Activated CD8-positive, alpha-beta memory T cell treated with anti-CD3 and anti-CD28 coated beads, Interleukin-2, amount 50 U/mL, for 4 hours (primary cell): ENCODE measurements at places on chromosomes 7 and 10.

GRCh38 chr7:99267481-99267840, 5.2 kb upstream of the MYH16 start:
- no peak for DNase-seq

DNA sequence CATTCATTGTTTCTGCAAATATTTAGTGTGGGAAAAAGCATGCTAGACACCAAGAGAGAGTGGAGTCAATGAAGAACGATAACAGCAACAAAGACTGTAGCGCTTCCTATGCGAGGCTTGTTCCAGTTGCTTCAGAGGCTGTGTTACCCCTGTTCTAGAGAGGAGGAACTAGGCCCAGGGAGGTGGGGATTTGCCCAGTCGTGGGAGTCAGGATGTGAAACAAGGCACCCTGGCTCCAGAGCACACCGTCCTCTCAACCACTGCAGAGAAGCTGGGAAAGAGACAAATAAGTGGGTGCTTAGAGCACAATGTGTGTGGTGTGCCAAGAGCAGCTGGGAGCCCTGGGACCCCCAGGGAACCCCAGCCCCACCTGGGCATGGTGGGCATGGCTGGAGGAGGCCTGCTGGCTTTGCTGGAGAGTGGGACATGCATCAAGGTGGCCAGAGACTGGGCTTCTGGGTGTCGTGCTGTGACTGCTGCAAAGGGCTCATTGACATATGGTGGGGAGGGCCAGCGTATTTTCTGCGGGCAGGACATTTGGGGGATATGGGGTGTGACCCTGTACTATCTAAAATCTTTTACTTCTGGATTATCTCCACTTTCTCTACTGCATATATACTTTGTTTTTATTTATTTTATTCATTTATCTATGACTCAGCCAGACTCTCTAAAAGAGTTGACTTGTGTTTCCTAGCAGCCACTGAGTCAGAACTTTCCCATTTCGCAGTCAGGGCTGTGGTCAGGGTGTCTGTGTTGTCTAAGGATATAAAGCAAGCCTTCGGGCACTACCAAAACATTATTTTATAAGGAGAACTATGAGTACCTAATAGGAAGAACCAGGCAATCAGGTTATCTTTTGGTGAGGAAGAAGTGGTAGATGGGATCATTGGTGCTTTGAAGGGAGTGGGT, 95.4 kb downstream of the TCF7L2 start:
- no peak for DNase-seq

- no peak for DNase-seq
Measured at GRCh38 chr10:851901-852300, 79.6 kb downstream of the LARP4B start.

DNA sequence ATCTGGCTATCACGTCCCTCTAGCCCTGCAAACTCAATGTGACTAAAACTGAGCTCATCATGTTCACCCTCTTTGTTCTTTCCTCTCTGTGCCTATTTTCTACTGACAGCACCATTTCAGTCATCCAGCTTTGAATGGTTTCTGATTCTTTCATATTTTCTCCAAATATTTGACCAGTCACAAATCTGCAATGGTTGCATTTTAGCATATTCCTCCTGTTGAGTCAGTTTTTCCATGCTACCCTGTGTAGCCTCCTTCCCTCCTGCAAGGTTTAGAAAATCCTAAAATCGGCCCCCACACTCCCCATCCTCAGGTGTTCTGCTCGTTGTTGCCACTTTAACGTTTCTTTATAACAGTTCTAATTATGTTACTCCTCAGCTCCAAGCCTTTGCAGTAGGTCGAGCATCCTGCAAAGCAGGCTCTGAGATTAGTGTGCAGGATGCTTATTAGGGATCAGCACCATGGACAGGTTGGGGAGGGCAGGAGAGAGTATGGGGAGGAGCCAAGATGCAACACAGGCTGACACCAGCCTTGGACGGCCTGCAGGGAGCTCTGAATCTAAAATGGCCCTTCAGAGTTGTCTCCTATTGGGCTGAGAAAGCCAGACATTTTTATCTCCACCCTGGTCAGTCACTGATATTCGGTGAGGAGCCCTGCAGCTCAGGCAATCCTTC, 531.0 kb upstream of the COBL start:
- no peak for DNase-seq

DNA sequence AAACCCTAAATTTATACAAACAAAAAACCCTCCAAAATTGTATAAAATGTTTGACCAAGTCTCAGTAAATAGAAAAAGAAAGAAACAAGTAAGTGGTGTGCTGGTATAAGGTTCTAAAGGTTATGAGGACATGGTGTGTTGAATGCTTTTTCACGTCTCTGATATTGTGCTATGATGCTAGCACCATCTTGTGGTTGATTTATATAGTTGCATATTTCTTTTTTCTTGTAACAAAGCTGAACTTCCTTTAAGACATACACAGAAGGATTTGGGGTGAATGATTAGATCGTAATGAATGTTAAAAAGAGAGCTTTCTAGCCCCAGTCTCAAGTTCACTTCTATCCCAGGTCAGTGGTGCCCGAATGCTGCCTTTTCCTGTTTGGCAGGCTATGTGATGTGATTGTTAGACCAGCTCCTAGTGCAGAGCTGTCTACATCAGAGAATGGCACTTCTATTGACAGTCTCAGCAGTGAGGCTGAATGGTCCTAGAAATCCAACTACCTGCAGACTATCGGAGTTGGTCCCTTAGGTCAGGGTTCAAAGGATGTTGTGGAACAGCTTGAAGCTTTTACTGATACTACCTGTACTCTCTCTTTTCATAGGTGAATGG, 25.0 kb downstream of the VTI1A start:
- DNase-seq, result no peak

GRCh38 chr10:9147475-9147874, 1093.0 kb downstream of the GATA3 start:
- DNase-seq, result no peak

DNA sequence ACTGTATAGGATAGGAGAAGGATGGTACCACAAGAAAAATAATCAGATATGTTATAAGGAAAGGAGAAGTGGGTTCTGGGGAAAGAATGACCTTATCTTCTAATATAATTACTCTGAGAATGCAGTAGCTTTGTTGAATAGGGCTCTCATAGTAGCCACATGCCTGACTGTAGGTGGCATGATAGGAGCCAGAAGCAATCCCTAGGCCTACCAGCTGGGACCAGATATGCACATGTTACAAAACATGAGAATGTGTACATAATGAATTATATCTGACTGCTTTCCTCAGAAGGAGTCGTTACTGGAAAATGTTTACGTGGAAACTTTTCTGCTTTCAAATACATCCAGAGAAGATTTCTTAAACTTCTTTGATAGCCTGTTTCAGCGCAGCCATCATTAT, 53.2 kb upstream of the FAM3C start:
- DNase-seq, result no peak

GRCh38 chr10:44280226-44281014, 104.5 kb downstream of the CXCL12 start:
- DNase-seq, result no peak

DNA sequence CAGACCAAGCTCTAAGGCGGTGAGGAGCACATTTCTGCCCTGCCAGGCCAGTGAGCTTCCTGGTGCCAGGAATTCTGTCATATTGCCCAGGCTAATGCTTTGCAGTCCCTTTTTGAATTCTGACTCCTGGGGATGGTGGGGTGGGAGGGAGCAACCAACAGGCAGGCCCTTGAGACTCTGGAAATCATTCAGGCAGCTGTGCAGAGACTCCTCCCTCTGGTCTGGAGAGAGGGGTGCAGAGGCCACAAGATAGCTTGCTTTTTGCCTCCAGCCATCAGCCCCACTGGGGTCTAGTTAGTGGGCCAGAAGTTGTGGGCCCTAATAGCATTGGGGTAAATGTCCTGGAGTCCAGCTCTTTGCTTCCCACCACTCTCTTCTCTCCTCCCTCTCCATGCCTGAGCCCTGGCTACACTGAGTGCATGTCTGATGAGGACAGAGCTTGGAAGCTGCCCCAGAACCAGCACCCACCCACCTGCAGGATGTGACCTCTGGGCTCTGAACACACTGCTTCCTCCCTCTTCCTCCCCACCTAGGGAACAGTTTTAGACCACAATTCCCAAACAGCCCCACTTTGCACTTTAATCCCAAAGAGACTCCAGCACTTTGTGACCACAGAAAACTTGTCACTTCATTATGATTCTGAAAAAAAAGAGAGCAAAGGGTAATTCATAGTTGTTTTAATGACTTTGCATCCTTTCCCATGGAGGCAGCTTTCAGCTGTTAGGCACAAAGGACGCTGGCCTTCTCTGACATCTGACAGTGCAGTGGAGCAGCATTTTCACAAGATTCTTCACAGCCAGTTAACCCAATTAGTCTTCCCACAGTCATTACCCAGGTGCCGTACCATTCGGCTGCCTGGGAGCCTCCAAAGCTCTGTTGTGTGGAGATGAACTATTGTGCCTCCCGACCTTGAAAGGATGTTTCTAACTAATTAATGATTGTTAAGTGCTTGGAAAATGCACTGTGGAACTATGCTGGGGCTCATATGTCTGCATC, 262.5 kb downstream of the TRIL start:
- DNase-seq, result no peak

GRCh38 chr7:39676346-39676745, 53.0 kb downstream of the RALA start:
- no peak for DNase-seq

GRCh38 chr7:47949703-47950102, 1.4 kb upstream of the PKD1L1 start:
- DNase-seq, result no peak

- DNase-seq, result no peak
Measured at GRCh38 chr10:10205906-10206305, 811.8 kb upstream of the CELF2 start.

DNA sequence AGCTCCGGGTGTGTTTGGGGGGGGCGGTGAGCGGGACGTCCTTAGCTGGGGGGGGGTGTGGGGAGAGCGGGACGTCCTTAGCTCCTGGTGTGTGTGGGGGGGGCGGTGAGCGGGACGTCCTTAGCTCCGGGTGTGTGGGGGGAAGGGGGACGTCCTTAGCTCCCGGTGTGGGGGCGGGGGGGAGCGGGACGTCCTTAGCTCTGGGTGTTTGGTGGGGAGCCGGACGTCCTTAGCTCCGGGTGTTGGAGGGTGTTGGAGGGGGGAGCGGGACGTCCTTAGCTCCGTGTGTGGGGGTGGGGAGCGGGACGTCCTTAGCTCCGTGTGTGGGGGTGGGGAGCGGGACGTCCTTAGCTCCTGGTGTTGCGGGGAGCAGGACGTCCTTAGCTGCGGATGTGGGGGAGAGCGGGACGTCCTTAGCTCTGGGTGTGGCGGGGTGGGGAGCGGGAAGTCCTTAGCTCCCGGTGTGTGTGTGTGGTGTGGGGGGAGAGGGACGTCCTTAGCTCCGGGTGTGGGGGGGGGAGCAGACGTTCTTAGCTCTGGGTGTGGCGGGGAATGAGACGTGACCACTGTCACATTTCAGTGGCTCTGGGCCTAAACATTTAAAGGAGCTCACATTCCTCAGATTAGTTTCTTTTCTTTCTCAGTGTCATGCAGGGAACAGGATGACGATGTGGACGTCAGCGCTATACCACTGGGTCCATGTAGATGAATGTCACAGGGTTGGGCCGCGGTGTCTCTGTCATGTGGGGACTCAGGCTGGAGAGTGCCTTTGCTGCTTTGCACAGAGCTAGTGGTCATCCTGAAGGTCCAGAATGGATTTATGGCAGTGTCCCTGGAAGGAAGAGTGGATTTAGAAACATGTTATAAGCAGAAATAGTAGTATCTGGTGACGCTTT, 7.5 kb downstream of the DYNC2I1 start:
- DNase-seq, result peak; percentile 22

GRCh38 chr7:73812996-73813395, 17.8 kb upstream of the CLDN4 start:
- DNase-seq, result no peak

DNA sequence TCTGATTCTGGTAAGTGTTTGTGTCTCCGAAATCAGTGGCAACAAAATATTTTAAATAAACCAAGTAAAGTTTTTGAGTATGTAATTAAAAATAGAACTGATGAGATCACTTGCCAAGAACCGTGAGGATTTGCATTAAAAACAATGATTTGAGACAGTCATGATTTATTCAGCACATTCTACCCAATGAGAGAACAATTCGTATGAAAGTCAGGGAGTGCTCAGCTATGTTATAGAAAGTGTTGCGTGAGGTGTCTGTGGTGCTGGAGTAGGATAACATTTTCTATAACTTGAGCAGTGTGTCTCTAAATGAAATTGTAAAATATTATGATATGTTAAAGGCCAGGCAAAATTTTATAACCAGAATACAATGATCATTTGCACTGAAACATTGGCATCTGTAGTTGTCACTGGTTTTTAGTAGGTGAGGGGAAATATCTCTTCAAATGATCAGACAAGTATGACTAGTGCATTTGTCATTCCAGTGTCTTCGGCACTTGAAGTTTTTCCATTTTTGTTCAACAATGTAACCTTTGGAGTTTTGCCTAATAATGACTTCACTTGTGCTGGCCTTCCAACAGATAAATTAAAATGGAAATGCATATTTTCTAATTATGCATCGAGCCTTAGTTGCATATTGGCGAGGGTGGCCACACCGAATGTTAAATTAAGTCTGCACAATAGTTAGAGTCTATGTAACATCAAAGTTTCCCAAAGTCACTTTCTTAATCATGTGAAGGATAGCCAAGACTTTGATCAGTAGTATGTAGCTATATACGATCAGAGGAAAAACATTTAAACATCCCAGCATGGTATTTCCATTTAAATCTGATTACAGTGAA, 335.9 kb downstream of the GFRA1 start:
- no peak for DNase-seq

DNA sequence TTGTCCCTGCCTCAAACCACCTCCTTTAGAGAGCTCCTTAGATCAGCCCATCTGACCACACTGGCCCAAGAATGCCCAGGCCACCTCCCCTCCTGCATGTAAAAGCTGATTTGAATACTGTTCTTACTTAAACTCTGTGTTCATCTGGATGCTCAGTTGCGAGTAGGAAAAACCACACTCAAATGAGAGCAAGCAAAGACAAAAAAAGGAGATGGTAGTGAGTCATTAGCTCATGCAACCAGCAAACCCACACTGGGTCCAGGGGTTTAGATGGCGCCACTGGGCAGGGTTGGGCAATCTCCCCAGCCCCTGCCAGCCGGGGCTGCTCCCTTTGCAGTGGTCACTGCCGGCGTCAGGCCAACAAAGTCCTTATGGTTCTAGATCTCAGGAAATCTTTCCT, 32.7 kb downstream of the TSPAN15 start:
- no peak for DNase-seq

DNA sequence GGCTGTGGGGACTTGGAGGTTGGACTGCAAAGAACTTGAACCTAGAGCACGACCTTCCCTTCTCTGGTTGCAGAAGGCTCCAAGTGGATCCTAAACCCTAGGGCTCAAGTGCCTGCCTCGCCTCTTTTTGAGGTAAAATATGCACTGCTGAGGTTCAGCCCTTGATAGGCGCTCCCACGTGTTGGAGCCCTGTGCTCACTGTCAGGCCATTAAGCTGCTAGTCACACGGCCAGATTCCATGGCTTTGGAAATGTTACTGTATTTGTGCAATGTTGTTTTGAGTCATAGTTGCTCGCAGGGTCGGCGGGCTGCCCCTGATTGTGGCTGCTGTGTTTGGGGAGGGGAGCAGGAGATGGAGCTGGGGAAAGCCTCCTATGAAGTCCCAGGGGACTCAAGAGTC, 39.8 kb upstream of the PCBD1 start:
- DNase-seq, result no peak

DNA sequence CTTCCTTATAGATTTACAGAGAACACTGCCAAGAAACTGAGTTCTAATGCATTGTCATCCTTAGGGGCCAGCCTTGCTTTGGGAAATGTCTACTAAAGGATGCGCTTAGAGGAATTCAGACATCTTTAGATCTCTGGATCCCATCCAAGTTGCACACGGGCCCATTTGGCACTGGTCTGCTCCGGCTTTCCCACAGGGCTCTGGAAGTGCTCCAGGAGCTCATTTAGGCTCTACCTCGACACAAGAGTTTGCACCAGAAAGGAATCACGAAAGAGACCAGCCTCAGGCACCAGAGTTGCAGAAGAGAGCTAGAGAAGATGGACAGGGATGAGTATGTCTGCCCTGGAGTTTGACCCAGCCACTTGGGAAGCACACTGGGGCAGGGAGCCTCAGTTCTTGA, 150.1 kb upstream of the TMEM72 start:
- no peak for DNase-seq
